CD14-positive monocyte (primary cell): ENCODE measurements at places on chromosomes 2 and 18.

DNA sequence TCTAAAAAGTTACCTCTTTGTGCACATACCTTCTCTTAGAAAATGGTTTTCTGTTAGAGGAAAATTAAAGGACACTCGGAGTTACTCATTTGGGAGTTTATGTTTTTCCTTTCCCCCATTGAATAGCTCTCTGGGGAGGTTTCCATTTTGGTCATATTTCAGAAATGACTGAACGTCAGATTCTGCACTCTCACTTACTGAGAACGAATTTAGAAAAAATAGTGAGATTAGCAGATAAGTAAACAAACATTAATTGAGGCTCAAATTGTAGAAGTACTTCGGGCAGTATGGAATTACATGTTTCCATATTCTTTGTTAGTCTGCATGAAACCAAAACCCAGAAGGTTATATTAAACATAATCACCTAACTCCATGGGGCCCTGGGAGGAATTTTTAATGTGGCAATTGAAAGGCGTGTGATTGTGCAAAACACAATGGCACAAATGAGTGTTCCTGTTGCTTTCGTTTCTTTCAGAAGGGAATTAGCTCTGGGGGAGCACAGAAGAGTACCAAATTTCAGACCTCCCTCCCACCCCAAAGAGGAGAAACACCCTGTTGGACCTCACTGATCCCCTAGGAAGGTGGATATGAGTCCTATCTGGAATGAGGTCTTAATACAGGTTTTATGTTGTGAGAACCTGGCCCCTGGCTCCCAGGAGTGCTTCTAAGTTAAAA, 212.3 kb downstream of the BCL2 start:
- DNase-seq = no peak

DNA sequence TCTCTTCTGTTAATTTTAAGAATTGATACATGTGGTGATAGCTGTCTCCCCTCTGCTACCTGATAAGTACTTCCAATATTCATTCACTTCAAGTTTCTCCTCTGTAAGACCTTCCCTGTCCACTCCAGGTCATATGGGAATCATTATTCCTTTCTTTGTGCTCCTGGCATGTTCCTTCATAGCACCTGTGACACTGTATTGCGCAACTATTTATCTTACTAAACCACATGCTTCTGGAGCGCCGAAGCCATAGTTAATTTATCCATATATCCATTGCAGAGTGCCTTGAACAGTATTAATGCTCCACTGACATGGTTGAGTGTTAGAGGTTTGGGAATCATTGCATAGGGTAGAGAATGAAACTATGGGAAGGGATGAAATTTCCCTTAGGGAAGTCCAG, 7.9 kb upstream of the PRKD3 start:
- DNase-seq = no peak

- DNase-seq = no peak
Measured at GRCh38 chr2:105537466-105537865, 138.6 kb upstream of the FHL2 start.

DNA sequence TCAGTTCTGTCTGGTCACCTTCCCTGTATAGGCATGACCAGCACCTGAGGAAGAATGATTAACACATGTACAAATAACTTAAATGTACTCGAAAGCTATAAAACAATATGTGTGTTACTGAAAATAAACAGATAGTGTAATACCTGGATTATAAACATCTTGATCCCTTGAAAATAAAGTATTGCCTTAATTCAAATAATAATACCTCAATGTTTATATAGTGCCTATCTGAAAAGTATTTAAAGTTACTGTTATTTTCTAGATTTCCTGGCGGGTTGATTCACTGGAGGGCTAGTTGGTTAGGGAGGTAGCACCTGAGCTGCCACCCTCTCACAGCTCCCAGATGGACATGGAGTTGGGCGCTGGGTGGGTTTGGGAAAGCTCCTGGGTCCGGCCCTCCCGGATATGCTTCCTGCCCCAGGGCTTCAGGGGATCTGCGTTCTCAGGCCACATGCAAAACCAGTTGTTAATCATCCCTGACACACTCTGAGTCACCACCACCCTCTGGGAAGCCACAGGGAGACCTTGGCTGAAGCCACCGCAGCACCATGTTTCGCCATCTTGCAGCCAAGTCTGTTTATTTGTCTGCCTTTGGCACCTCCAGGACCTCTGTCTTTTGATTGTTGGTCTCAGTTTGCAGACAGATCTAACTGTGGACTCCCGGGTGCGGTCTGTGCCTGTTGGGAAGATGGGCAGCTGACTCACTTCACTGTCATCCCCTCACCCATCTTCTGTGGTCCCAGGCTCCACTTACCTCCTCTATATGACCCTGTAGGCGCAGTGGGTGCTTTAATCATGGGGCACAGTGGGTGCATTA, 35.3 kb downstream of the RAB31 start:
- DNase-seq = peak; percentile 92

DNA sequence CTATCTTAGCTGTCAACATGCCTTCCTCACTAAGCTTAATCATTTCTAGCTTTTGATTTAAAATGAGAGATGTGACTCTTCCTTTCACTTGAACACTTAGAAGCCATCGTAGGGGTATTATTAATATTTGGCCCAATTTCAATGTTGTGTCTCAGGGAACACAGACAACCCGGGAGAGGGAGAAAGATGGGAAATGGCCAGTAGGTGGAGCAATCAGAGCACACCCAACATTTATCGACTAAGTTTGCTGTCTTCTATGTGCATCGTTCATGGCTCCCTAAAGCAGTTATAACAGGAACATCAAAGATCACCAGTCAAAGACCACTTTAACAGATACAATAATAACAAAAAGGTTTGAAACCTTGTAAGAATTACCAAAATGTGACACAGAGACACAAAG, 110.2 kb downstream of the OLA1 start:
- DNase-seq = no peak

GRCh38 chr2:22444281-22444680, 940.7 kb upstream of the KLHL29 start:
- DNase-seq = no peak

GRCh38 chr18:26614374-26614773, 66.0 kb upstream of the KCTD1 start:
- no peak for DNase-seq

GRCh38 chr18:3486512-3486911, 36.5 kb downstream of the TGIF1 start:
- DNase-seq = no peak

DNA sequence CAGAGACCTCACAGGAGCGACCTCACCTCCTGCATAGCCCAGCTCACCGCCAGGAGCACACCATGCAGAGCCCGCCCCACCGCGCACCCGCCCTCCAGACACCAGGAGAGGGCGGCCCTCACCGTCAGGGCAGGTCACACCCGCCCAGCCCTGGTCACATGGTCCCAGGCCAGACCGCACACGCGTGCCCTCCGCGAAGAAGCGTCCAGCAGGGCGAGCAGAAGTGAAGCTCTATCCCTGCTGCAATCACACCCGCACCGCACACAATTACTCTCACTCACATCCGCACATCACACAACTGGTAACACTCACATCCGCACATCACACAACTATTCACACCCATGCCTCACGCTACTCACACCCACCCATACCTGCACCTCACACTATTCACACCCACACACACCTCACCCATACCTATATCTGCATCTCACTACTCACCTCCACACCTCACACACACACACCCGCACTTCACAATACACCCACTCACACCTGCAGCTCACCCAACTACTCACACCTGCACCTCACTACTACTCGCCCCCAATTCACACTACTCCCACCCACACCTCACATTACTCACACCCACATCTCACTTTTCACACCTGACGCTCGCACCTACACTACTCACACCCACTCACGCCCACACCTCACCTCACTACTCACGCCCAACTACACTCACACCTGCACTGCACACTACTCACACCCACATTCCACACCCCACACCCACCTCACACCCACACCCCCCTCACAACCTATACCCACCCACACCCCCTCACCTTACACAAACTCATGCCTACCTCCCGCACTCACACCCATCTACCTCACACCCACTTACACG, 242.0 kb downstream of the HDAC4 start:
- no peak for DNase-seq

DNA sequence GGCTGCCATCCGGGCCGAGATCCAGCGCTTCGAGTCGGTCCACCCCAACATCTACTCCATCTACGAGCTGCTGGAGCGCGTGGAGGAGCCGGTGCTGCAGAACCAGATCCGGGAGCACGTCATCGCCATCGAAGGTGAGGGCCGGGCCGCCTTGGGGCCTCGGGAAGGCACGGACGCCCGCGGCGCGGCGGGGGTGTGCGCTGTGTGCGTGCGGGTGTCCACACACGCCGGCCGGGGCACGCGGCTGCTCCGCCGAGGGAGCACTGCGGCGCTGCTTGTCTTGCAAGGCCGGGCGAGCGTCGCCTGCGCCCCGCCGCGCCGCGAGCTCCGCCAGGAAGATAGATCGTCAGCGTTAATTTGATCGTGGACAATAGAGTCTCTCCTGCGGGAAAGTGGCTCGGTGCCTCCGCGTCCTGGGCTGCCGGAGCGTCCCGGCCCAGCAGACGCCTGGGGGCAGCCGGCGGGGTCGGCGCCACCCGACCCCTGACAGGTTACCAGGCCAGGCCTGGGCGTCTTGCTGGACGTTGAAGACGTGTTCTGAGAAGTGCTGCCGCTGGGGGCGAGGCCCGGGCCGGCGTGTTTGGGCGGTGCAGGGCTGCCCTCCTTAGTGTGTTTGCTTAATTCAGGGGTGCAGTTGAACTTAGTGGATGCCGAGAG, 1.0 kb downstream of the AGAP1 start:
- DNase-seq = no peak

GRCh38 chr18:36187193-36187825, at the start of gene MOCOS:
MOCOS (plus strand) TSS chr18:36187497; CDS start chr18:36187540, 43 bp downstream.
- peak; percentile 19 for DNase-seq

GRCh38 chr18:31723639-31723989, 37.1 kb downstream of the SLC25A52 start:
- DNase-seq = no peak

- DNase-seq = no peak
Measured at GRCh38 chr2:23655934-23656596, 270.9 kb downstream of the ATAD2B start.

DNA sequence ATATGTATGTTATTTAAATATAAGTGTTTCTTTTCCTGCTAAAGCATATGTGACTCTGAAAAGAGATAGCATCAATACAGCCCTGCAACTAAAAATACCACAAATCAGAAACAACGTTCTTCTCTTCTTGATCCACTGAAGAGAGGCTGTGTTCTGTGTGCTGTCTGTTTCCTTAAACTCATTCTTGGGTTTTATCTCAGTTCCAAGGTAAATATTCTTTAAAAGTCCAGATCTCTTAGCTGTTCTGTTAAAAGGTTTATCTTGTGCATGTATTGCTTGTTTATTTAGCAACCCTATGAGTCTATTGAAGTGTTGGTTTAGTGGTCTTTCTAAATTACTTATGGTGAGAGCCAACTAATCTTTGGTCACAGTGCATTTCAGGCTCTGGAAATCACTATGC, 173.3 kb upstream of the NT5C1B start:
- no peak for DNase-seq
